Occipital lobe (tissue), 3 donors: ENCODE measurements at places on chromosomes 3 and 15. TPM values are rescaled to one million over a fixed set of nuclear protein-coding genes. Genes with fewer than 3 reads are reported as not detected.

GRCh38 chr3:195549931-195550519, 6.9 kb upstream of the PPP1R2 start:
- no peak for DNase-seq

- no peak for DNase-seq
Observed at GRCh38 chr3:55483196-55484095, 3.7 kb downstream of the WNT5A start.

- DNase-seq, result no peak
Observed at GRCh38 chr3:14289590-14290461, 111.2 kb downstream of the LSM3 start.

GRCh38 chr15:69606921-69607500, 154.4 kb downstream of the RPLP1 start:
- DNase-seq, result peak; percentile 44

- DNase-seq, result peak; percentile 26
Observed at GRCh38 chr3:47012342-47013230, 33.1 kb downstream of the NBEAL2 start.

DNA sequence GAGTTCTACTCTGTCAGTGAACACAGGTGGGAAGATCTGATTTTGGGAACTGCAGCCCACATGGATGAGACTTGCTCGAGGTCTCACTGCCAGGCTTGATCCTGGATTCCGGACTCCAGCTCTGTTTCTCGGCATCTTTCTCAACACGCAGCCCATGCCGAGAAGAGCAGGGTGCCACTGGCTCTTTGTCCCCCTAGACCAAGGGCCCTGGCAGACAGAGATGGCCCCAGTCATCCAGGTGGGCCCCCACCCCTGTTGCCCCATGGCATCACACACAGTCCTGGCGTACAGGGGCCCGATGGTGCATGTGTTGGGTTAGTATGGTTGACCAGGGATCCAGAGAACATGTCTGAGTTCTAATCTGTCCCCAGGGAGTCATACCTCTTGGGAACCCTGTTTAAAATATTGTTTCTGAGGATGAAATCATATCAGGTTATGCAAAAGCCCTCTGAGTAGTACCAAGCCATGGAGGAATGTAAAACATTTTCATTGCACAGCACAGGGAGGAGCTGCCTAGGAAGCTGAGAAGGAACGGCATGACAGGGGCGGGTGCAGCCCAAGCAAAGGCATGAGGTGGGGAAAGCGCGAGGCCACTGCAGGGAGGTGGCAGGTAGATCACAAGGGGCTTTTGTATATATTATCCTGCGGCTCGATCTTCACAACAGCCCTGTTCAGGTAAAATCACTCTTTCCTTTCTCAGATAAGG, 320.6 kb downstream of the UACA start:
- DNase-seq, result no peak

Gene BNC1
- total RNA-seq, result 0.16 TPM

Gene APBA2
- 108 TPM for total RNA-seq

Gene NRROS
- total RNA-seq, result 1.2 TPM

Gene ELP6
- 23.4 TPM for total RNA-seq

Gene PFN2
- total RNA-seq, result 459 TPM

Gene LDHAL6B
- total RNA-seq, result not detected

Gene MITF
- total RNA-seq, result 2.7 TPM

Gene CLDN16
- under 0.01 TPM for total RNA-seq

Gene GPR62
- 0.62 TPM for total RNA-seq
